Kidney (tissue), 22 donors: ENCODE measurements at places on chromosomes 1 and 21.

DNA sequence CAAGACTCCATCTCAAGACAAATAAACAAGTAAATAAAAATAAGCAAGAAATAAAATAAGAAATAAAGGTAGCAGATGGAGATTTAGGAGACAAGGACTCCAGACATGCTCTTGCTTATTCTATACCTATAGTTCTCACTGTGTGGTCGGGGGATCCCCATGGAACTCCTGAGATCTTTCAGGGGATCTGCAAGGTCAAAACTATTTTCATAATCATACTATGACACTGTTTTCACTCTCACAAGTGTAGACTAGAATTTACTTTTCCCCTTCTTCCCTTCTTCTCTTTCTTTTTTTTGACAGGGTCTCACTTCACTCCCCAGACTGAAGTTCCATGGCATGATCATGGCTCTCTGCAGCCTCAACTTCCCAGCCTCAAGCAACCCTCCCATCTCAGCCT, 29.8 kb upstream of the NLRP3 start:
- no peak overlapping the region for H3K27ac ChIP-seq
- no peaks in the 10 kb centered on the region for H3K36me3 ChIP-seq
- H3K4me3 ChIP-seq, result no peak overlapping the region
- no peak for DNase-seq
- no peaks in the 10 kb centered on the region for H3K27me3 ChIP-seq

DNA sequence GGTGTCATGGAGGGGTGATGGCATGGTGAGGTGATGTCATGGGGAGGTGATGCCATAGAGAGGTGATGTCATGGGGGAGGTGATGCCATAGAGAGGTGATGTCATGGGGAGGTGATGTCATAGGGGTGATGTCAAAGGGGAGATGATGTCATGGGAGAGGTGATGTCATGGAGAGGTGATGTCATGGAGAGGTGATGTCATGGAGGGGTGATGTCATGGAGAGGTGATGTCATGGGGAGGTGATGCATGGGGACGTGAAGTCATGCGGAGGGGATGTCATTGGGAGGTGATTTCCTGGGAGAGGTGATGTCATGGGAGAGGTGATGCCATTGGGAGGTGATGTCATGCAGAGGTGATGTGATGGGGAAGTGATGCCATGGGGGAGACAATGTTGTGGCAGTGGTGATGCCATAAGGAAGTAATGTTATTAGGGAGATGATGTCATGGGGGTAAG, 92.1 kb upstream of the C1orf174 start:
- no peaks in the 10 kb centered on the region for H3K27me3 ChIP-seq
- no peaks in the 10 kb centered on the region for H3K36me3 ChIP-seq
- no peak for DNase-seq
- no peak overlapping the region for H3K27ac ChIP-seq
- no peaks in the 10 kb centered on the region for H3K4me1 ChIP-seq

DNA sequence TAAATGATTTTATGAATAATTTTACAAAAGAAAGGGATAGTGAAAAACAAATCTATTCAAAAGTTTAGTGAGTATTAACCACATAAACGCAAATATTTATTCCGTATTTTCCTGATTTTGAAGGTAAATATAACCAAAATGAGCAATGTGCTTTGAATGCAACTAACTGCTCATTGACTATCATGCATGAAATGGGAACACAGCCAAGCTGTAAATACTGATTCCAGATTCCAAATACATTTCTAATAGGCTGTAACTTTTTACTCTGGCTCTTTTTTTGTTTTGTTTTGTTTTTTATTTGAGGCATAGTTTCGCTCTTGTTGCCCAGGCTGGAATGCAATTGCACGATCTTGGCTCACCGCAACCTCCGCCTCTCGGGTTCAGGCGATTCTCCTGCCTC, 41.8 kb downstream of the SELENOF start:
- DNase-seq, result no peak
- H3K36me3 ChIP-seq, result no peaks in the 10 kb centered on the region
- H3K27ac ChIP-seq, result no peak overlapping the region
- H3K27me3 ChIP-seq, result no peaks in the 10 kb centered on the region
- no peaks in the 10 kb centered on the region for H3K4me1 ChIP-seq
- no peak overlapping the region for H3K4me3 ChIP-seq

- H3K4me3 ChIP-seq, result no peak overlapping the region
- H3K4me1 ChIP-seq, result no peaks in the 10 kb centered on the region
- H3K27ac ChIP-seq, result no peak overlapping the region
Measured at GRCh38 chr1:229509576-229509975, 1.4 kb upstream of the NUP133 start.

GRCh38 chr1:48105165-48105564, 108.0 kb upstream of the TRABD2B start:
- H3K4me1 ChIP-seq, result peaks cover 2% of the 10 kb centered on the region
- DNase-seq, result no peak
- no peaks in the 10 kb centered on the region for H3K36me3 ChIP-seq
- H3K4me3 ChIP-seq, result no peak overlapping the region

DNA sequence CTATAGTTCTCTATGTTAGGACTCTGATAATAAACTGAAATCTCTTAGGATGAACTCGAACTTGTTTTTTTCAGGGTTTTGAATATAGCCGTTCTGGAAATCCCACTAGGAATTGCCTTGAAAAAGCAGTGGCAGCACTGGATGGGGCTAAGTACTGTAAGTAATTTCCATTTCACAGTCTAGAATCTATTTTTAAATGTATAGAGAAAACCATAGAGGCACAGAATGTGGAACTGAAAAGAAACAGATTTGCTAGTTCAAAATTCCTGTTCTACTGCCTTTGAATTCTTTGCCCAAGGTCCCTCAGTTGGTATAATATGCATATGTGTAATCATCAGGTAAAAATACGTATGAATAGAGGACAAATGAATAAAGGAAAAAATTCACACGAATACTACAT, 4.8 kb downstream of the CTH start:
- no peaks in the 10 kb centered on the region for H3K27me3 ChIP-seq
- no peaks in the 10 kb centered on the region for H3K36me3 ChIP-seq
- no peak overlapping the region for H3K4me3 ChIP-seq
- H3K4me1 ChIP-seq, result no peaks in the 10 kb centered on the region
- no peak overlapping the region for H3K27ac ChIP-seq

DNA sequence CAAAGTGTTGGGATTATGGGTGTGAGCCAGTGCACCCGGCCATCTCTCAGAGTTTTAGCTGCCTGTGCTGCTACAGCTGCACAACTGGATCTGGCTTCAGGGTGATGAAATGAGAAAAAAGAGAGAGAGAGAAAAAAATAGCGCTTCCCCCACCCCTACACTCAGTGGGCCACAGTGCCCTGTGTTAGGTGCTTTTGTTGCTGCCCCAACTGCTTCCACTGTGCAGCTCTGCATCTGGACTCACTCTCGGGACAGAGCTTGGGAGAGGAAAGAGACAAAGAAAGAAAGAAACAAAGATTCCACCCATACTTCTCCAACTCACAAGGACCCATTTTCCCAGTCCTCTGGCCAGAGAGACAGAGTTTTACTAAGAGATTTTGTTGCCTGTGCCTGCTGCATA, 50.4 kb downstream of the INAVA start:
- no peaks in the 10 kb centered on the region for H3K4me1 ChIP-seq
- no peak overlapping the region for H3K27ac ChIP-seq

- H3K4me3 ChIP-seq, result no peak overlapping the region
- H3K27ac ChIP-seq, result no peak overlapping the region
- no peak for DNase-seq
- no peaks in the 10 kb centered on the region for H3K36me3 ChIP-seq
- H3K27me3 ChIP-seq, result no peaks in the 10 kb centered on the region
Measured at GRCh38 chr1:39642796-39643195, 3.4 kb upstream of the HEYL start.
